ENCODE measurements at places on chromosomes 5 and 9. TPM values are rescaled to one million over a fixed set of nuclear protein-coding genes. Genes with fewer than 3 reads are reported as not detected.

DNA sequence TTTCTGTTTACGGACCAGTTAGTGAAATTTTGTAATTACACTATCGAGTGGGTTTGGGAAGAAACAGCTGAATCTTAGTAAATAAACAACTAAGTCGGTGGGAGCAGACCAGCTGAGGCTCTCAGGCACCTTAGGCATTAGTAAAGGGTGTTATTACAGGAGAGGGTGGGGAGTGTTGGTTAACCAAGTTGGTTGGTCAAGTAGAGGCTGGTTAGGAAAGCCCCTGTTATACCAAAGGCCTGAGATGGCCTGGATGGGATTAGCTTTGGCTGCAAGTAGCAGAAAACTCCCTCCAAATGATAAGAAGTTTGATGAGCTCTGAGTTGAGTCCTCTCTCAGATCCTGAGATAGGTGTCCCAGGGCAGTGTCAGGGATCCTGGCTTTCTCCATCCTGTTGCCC is 81.3 kb downstream of the PPARGC1B start:
- H3K4me3 ChIP-seq: no peak overlapping the region
- no peaks in the 10 kb centered on the region for H3K27me3 ChIP-seq
- H3K36me3 ChIP-seq: no peaks in the 10 kb centered on the region
- H3K4me1 ChIP-seq: no peaks in the 10 kb centered on the region
- no peak overlapping the region for H3K27ac ChIP-seq

Gene SPINK1
- total RNA-seq: not detected

DNA sequence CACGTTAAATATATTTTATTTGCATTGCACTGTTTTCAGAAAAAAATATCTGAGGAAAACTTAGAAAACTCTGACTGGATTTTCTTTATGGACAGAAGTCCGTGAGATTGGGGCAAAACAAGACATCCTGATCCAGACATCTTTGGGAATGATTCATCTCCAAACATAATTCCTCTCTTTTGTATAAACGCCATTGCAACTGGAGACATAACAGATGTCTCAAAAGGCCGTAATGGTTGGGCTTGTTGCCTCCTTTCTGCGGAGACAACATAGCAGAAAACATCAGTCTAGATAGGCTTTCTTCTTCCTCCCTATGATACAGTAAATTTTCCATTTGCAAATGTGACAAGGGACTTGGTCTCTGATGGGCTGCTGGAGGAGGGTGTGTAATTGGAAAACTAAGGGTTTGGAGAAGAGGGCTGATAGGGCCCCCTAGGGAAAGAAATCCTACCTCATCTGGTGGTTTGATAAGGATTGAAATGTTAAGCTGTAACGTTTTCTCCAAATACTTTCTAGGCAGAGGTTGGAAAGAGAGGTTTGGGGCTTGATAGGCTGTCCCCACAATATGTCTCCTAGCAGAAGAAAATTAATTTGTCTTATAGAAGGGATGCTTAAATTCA is 631.5 kb upstream of the ST8SIA4 start:
- H3K4me1 ChIP-seq: no peaks in the 10 kb centered on the region
- H3K36me3 ChIP-seq: no peaks in the 10 kb centered on the region
- no peaks in the 10 kb centered on the region for H3K27me3 ChIP-seq
- no peak overlapping the region for H3K27ac ChIP-seq
- H3K4me3 ChIP-seq: no peak overlapping the region
- DNase-seq: no peak

DNA sequence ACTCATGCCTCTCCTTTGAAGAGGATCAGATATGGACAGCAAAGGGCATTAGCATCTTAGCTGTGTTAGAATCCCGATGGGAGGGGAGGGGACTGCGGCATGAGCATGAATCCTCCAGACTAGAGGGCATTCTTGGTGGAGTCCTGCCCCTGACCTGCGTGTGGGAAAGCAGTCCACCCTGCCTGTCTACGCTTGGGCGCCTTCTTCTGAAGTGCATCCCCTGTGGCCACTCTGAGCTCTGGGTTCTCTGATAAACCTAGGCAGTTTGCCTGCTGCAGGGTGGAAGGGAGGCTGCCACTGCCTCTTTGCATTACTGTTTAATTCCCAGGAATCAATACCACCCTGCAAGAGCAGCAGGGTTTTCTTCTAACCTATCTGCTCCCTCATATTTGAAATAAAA is 169.3 kb downstream of the INSYN2B start:
- H3K4me3 ChIP-seq: no peak overlapping the region
- H3K27ac ChIP-seq: no peak overlapping the region
- H3K4me1 ChIP-seq: no peaks in the 10 kb centered on the region
- H3K27me3 ChIP-seq: no peaks in the 10 kb centered on the region

DNA sequence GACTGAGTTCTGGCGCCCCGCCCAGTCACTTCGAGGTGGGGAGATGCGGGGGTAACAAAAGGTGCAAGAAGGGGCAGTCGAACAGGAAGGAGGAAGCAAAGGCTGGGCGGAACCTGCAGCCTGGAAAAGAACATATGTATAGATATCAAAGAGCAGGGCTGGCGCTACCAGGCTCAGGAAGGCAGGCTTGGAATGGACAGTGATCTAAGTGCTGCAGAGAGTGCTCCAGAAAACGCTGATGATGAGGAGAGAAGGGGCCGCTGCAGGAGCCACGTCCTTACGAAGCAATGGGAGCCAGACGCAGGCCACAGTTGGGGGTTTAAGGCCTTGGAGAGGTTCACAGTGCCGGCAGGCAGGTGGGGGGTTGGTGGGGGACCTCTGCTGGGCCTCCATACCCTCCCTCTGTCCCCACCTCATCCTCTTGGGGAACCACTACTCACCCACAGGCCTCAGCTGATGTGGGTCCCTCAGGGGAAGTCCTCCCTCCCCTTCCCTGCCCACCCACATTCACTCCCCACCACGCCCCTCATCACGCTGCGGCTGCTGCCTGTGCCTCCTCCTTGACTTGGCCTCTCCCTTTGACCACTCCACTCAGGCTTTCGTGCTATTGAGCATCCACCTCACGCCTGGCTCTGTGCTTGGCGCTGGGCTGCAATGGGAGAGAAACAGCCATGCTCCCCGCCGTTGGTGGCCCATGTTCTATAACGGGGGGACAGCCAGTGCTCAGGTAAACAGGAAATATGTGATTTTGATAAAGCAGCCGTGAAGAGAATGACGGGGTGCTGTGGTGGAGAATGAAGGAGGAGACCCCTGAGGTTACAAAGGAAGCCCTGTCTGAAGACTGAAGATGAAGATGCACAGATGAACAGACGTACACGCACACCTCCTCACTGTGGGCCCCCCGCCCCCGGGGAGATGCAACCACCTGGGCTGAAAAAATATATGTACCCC is 40.5 kb upstream of the RPL26L1 start:
- H3K27ac ChIP-seq: no peak overlapping the region
- H3K4me1 ChIP-seq: peaks cover 7% of the 10 kb centered on the region
- H3K4me3 ChIP-seq: no peak overlapping the region
- H3K36me3 ChIP-seq: peaks cover 67% of the 10 kb centered on the region
- H3K27me3 ChIP-seq: no peaks in the 10 kb centered on the region
- no peak for DNase-seq

DNA sequence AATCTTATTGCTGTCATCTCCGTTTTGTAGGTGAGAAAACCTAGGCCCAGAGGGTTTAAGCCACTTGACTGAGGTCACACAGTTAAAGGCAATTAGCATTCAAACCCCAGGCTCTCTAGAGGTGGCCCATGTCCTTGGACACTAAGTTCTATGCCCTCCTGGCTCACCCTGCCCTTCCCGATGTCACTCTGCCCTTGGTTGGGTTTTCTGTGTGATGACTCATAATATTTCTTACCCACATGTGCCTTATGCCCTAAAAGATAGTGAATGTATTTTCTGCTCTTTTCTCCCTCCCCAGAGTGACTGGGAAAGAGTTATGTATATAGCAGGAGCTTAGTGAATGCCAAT is 174.5 kb upstream of the PITX1 start:
- H3K36me3 ChIP-seq: no peaks in the 10 kb centered on the region
- H3K27me3 ChIP-seq: no peaks in the 10 kb centered on the region
- no peak overlapping the region for H3K27ac ChIP-seq
- H3K4me1 ChIP-seq: no peaks in the 10 kb centered on the region

- no peaks in the 10 kb centered on the region for H3K4me1 ChIP-seq
- H3K36me3 ChIP-seq: no peaks in the 10 kb centered on the region
- no peaks in the 10 kb centered on the region for H3K27me3 ChIP-seq
- no peak overlapping the region for H3K4me3 ChIP-seq
- DNase-seq: no peak
Measured at GRCh38 chr5:6393596-6394194, 15.3 kb upstream of the MED10 start.

GRCh38 chr5:65969539-65970393 is 43.4 kb downstream of the ERBIN start:
- peak overlapping the region; percentile 49 for H3K27ac ChIP-seq
- peaks cover 39% of the 10 kb centered on the region for H3K4me1 ChIP-seq
- no peaks in the 10 kb centered on the region for H3K27me3 ChIP-seq
- no peak overlapping the region for H3K4me3 ChIP-seq
- no peak for DNase-seq

DNA sequence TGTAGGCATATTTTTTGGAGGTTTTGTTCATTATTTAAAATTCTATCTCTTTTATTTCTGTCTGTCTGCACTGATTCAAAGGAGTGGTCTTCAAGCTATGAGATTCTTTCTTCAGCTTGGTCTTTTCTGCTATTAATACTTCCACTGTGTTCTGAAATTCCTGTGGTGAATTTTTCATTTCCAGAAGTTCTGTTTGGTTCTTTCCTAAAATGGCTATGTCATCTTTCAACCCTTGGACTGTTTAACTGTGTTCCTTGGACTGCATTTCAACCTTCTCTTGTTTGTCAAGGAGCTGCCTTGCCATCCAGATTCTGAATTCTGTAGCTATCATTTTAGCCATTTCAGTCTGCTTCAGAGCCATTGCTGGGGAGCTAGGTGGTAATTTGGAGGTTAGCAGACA is 76.3 kb downstream of the CERT1 start:
- no peak for DNase-seq
- H3K36me3 ChIP-seq: no peaks in the 10 kb centered on the region
- H3K4me3 ChIP-seq: no peak overlapping the region
- no peaks in the 10 kb centered on the region for H3K27me3 ChIP-seq
- no peak overlapping the region for H3K27ac ChIP-seq
- no peaks in the 10 kb centered on the region for H3K4me1 ChIP-seq
